ENCODE measurements at places on chromosomes 13 and 19.

DNA sequence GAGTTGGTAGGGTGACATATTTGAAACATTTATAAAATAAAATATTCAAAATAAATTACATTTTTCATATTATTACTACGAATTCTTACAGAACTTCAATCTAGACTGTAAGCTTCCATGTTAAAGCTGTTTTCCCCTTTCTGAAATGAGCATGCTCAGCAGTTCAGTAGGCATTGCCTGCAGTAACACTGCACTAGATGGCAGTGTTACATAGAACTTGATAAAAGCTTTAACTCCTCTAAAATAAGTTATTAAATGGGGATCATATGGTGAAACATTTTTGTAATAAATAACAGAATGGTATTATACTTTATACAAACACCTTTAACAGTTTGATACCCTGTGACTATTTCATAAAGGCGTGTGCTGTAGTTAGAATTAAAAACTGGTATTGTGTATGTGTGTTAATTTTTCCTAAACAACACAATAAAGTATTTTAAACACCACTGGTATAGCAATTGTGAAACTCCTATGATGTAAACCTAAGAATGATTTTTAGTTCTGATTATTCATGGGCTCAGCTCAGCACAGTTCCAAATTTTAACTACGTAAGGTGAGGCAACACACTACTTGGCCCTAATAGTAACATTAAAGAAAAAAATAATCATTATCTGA is 11.6 kb upstream of the GPR18 start:
- peak; percentile 46 for DNase-seq

- DNase-seq = no peak
Measured at GRCh38 chr19:16309643-16310042, 15.0 kb upstream of the KLF2 start.

DNA sequence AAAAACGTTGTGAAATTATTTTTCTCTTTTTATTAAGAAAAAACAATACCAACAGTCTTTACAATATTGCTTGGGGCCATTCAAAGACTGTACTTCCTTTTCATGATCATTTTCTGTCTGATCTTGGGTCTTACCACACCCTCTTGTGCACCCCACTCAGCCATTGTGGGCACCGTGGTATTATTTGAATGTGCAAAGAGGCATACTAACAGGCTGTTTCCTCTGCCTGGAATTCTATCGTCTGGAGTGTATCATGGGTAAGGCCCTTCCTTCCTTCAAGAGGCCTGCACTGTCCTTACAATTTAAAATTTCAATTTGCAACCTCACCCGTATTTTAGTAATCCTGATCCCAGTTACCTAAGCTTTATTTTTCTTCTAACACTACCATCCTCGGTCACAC is 76.5 kb downstream of the FGF14 start:
- DNase-seq = no peak

DNA sequence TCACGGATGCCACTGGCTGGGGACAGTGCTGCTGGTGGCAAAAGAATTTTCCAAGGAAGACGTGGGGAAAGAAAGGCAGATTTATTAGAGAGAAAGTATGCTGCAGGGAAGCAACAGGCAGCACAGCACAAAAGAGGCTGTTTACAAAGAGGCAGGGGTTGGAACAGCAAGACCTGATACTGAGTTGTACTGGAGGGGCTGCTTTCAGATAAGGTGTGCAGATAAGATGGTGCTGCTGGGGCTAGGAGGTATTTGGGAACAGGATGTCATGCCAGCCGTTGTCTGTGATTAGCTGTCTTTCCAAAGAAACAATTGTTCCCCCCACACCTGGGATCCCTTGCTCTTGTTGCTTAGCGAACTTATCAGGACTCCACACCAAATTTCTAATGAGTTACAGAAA is 2023.3 kb upstream of the PCDH20 start:
- no peak for DNase-seq

- no peak for DNase-seq
Measured at GRCh38 chr19:30690935-30691818, 319.0 kb downstream of the ZNF536 start.

DNA sequence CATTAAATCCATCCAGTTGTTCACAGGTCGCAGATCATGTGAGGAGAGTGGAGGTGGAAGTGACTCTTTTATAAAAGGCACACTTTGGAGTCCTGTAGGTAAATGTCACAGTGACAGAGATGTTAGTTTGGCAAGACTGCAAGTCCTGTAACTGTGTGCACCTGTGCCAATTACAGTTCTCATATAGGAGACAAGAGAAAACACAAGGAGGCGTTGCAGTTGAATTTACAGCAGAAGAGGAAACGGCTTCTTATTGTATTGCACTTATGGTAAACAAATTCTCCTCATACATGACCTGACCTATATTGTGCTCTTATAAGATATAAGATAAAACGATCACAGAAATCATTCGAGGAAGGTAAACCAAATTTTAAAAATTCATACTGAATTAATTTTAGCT is 732.8 kb upstream of the SLC10A2 start:
- DNase-seq = no peak

- no peak for DNase-seq
Measured at GRCh38 chr13:35216131-35216530, 260.4 kb downstream of the MAB21L1 start.
